Amniotic epithelial cell (primary cell): ENCODE measurements at places on chromosomes 12 and 14.

DNA sequence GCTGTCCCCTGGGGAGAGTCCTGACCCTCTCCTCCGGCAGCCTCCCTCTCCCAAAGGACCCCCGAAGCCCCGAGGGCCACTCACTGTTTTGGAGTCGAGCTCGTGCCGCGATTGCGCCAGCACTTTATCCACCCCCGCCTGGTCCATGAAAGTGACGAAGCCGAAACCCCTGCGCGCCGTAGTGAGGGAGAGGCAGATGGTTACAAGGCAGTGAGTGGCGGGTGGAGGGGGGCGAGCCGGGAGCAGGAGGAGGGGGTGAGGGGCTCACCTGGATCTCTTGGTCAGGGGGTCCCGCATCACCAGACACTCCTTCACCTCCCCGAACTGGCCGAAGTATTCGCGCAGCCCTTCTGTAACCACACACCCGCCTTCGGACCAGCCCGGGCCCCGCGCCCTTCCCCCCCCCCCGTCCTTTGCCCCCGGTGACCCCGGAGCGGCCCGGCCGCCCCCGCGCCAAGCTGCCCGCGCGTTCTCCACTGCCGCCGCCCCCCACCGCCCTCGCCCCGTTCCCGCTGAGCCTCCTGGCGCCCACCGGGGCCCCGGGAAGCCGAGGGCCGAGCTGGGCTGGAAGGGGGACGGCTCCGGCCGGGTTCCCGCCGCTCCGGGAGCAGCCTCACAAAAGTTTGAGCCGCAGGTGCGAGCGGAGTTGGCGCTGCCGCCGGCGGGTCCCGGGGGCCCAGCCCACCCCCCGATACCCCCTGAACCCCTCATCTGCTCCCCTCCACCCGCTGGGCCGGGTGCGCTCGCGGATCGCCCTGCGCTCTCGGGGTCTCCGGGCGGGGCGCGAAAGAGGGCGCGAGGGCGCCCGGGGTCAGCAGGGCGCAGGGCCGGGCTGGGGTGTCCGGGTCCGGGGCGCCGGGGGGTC lies 808 bp downstream of the MSI1 start:
- no peak for DNase-seq

GRCh38 chr12:116628989-116629388 lies 69.8 kb downstream of the MAP1LC3B2 start:
- DNase-seq = no peak

- no peak for DNase-seq
Measured at GRCh38 chr14:67806246-67806645, 10.1 kb downstream of the ZFYVE26 start.

DNA sequence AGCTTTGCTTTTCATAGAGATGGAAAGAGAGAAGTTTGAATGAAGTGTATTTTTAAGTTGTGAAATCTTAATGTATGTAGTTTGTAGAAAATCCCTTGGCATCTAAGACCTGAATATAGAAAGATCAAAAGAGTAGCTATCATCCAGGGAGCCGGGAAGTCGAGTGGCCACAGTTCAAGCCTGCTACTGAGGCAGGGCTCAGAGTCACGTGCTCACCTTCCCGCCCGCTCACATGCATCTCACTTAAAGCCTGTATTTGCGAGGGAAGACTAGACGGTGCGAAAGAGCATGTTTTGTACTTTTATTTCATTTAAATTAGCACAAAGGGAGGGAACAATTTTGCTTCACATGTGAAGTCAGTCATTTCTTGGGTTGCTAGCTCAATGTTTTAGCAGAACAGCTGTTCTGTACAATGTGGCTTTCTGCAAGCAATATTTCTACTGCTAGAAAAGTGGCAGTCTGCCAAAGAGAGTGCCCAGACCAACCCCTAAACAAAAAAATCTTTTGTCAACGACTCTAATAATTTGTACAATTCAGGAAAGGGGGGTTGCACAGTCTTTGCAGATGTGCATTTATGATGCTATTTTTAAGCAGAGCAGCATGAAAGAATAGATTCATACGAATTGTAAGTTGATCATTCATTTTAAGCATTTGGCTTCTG lies 290.7 kb downstream of the NPAS3 start:
- no peak for DNase-seq

- DNase-seq = no peak
Measured at GRCh38 chr12:67927324-67927723, 61.9 kb upstream of the IFNG-AS1 start.

- DNase-seq = no peak
Measured at GRCh38 chr12:88923631-88924030, 343.4 kb upstream of the KITLG start.

DNA sequence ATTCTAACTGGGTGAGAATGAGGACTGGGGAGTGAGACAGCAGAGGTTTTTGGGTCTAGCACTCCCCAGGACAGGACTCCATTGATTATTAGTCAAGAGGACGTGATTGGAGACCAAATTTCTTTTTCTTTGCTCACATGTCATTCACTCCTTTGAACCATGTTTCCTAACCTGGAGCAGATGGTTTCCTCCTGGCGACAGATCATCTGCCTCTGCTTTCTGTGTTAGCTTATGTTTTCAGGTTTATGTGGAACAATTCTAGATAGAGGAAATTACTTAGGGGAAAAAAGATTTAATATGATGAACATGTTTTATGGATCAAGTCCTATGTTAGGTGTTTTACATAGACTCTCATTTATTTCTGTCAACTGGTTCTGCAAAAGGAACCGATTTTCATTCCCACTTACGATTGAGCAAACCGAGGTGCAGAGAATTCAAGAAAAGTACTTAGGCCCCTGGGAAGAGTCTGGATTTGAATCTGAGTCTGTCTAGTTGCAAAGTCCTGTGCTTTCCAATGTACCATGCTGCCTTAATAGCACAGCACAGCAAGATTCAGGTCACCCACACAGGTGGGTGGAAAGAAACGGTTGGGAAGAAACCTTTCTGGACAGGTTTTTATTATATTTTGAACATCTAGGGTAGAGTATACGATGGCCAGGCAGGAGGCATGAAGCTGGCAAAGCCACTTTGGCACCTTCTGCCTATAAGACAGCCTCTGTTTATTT lies 30.8 kb downstream of the SMOC1 start:
- no peak for DNase-seq

DNA sequence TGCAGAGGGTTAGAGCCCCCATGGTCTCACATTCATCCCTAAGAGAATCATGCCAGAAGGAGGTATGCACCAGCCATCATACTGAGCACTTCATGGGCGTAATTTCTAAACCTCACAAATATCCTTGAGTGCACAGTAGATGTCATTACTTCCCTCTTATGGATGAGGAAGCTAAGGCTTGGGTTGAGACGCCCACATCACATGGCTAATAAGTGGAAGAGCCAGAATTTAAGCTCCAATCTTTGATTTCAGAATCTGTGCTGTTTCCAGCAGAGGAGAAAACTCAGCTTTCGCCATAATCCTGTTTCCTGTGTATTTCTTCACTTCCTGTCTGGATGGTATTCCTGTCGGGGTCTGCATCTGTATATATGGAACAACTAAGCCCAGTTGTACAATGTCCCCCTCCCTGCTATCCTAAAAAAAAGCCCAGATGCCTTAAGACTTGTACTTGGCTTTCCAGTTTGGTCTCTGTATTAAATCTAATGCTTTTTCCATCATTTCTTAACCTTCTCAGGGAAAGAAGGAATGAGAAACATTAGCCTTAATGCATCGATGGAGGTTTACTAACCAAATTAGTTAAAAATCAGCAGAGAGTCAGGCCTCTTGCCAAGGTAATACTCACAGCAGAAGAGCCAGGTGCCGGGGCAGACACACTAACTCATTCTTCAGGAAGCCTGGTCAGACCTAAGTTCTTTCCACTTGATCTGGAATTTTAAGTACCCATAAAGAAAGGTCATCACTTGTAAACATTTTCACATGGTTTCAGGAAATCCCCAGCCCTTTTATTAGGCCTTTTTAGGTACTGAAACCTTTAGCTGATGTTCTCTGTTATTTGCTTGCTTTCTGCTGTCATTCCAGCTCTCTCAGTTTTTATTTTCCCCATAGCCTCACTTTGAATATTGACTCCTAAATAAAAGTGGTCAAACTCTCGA lies 5.3 kb downstream of the ISCU start:
- no peak for DNase-seq

DNA sequence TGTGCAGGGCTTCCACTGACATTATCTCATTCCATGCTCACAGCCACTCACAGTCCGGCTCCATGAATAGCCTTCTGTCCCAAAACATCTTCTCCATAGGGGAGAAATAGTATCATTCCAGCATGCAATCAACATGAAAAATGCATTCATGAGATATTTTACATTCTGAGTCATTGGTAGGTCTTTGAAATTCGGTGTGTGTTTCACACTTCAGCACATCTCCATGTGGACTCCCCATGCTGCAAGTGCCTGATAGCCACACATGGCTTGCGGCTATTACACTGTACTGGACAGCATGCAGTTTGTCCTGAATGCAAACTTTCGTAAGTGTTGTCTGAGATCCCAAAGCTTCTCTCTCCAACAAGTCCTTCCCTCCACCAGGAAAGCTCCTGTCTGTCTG lies 449.3 kb downstream of the MED13L start:
- peak; percentile 7 for DNase-seq

- peak; percentile 42 for DNase-seq
Measured at GRCh38 chr14:96502621-96503305, 581 bp downstream of the PAPOLA start.

DNA sequence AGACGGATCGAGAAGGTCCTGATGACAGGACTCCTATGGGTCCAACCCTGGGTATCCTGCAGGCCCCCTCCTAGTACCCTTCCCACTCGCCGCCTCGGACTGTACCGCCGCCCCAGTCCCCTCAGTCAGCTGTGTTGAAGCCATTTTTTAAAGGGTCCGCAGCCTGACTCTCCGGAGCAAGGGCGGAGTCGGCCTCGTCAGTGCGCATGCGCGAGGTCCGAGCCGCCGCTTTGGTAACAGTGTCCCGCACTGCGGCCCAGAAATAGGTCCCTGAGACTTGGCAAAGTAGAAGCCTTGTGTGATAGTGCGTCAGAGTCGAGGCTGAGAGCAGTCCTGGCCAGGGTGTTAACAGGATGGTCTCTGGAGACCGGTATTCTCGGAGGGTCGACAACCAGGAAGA lies 769.0 kb upstream of the ALG10B start:
- no peak for DNase-seq

GRCh38 chr14:47846008-47846407 lies 170.6 kb upstream of the MDGA2 start:
- DNase-seq = no peak

DNA sequence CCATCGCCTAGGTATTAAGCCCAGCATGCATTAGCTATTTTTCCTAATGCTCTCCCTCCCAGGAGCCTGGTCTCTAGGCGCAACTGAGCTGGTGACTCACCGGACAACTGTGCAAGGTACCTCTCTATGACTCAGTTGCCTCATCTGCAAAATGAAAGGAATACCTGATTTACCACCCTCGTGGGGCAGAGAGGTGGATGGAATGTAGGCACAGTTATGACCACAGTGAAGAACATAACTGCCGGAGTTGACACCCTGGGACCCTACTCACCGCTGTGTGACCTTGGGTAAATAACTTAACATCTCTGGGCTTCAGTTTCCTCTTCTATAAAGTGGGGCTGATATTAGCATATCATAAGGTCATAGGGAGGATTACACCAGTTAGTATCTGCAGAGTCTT lies 22.6 kb downstream of the BCL11B start:
- DNase-seq = no peak

GRCh38 chr14:71588576-71589215 lies 343.5 kb upstream of the RGS6 start:
- DNase-seq = no peak

- DNase-seq = no peak
Measured at GRCh38 chr14:42307239-42307825, 700.7 kb downstream of the LRFN5 start.

GRCh38 chr12:56954057-56954957 lies 3.1 kb downstream of the RDH16 start:
- DNase-seq = no peak

- no peak for DNase-seq
Measured at GRCh38 chr12:64528616-64529015, 76.7 kb downstream of the TBK1 start.

DNA sequence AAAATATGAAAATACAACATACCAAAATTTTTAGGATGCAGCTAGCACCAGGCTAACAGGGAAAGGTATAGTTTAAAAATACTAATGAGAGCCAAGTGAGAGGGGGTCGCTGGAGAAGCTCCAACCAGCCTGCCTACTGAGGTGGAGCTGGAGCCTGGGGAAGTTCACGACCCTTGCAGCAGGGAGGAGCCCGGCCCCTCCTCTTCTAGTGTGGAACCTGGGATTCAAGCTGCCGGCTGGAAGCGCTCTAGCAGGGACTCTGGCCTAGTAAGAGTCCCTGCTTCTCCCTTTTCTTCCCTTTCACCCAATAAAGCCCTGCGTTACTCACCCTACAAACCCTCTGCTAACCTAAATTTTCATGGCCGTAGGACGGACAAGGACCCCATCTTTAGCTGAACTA lies 5.0 kb upstream of the KCNK13 start:
- no peak for DNase-seq

DNA sequence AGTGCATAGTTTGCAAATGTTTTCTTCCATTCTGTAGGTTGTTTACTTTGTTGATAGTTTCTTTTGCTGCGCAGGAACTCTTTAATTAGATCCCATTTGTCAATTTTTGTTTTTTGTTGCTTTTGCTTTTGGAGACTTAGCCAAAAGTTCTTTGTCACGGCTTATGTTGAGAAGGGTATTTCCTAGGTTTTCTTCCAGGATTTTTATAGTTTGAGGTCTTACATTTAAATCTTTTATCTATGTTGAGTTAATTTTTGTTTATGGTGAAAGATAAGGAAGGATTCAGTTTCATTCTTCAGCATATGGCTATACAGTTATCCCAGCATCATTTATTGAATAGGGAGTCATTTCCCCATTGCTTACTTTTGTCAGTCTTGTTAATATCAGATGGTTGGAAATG lies 51.9 kb downstream of the SYNE2 start:
- no peak for DNase-seq

DNA sequence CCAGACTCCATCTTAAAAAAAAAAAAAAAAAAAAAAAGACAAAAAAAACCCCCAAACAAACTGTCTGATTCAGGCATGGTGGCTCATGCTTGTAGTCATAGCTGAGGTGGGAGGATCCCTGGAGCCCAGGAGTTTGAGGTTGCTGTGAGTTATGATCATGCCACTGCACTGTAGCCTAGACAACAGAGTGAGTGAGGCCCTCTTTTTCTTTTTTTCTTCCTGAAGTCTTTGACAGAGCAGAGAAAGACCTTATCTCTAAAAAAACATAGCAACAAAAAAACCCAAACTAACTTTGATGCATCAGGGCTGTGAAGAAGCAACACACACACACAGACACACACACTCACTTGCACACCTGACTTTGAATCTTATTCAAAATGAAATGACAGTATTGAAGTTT lies 7.7 kb upstream of the AMN1 start:
- DNase-seq = peak; percentile 98

- no peak for DNase-seq
Measured at GRCh38 chr12:94433744-94434143, 25.9 kb downstream of the CEP83 start.

GRCh38 chr12:61538951-61539350 lies 721.3 kb upstream of the USP15 start:
- no peak for DNase-seq

- peak; percentile 28 for DNase-seq
Measured at GRCh38 chr14:57746563-57746962, 119.3 kb downstream of the SLC35F4 start.
